ENCODE measurements at places on chromosomes 2 and 18.

DNA sequence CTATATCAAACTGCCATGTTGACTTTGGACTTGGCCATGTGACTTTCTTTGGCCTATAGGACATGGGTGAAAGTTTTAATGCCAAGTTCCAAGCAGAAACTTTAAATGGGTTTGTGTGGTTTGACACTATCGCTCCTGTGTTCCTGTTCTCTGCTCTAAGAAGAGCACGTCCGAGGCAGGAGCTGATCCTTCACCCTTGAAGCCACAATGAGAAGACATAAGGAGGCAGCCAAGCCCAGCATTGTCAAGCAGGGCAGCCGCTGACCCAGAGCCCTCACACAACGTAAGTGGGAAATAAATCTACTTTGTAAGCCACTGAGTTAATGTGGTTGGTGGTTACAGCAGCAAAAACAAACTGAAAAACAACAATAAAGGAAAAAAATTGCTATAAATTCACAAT, 422.4 kb downstream of the PID1 start:
- no peak for DNase-seq

GRCh38 chr2:51920509-51920908, 888.6 kb upstream of the NRXN1 start:
- DNase-seq = no peak

- no peak for DNase-seq
These were observed 379.5 kb upstream of the MAP2 start for GRCh38 chr2:209044307-209044706.

GRCh38 chr18:3250237-3251107, 2.9 kb downstream of the MYL12A start:
- no peak for DNase-seq

DNA sequence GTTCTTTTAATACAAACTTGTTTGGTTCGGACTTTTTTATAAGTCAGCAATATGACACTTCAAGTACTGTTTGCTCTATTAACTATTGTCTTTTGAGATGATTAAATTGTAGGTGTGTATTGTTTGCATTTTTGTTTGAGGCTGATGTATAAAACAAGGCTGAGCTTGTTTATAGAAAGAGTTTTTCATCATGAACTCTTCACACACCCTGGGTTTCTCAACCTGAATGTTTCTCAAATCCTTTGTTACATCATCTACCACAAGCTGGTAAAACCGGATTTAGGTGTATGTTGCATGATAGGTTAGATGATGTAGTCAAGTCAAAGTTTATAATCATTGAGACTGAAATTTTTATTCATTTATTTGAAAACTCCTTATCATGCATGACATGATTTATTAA, 335.2 kb upstream of the LRATD1 start:
- DNase-seq = no peak

DNA sequence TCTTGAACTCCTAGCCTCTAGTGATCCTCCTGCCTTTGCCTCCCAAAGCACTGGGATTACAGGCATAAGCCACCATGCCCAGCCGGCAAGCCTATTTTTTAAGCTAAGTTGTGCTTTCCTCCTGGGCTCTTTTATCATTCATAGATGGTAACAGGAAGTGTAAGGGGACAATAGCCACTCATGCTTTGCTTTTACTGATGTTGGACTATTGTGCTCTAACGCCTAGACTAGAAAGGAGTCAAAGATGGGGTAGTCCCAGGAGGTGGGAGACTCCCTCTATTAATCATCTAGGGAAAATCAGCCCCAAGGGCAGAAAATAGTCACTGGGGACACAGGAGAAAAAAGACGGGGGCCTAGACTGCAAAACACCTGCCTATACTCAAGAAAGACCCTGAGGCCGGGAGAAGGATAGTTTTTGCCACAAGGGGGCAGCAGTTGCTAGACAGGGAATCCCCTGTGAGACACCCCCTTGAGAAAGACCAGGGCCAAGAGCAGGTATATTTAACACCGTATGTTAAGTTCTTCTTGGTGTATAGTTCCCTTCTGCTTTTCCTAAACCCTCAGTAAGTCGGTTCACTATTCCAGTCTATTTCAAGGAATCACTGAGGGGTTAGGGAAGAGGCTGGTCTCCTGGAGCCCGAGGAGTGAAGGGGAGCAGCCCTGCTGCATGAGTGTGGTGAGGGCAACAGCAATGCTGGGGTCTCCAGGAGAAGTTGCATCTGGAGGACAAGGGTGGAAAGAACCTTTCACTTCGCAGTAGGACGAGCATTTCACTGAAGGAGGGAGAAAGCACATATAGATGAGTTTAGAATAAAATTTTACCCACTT, 2.1 kb upstream of the CXCR1 start:
- DNase-seq = peak; percentile 50

DNA sequence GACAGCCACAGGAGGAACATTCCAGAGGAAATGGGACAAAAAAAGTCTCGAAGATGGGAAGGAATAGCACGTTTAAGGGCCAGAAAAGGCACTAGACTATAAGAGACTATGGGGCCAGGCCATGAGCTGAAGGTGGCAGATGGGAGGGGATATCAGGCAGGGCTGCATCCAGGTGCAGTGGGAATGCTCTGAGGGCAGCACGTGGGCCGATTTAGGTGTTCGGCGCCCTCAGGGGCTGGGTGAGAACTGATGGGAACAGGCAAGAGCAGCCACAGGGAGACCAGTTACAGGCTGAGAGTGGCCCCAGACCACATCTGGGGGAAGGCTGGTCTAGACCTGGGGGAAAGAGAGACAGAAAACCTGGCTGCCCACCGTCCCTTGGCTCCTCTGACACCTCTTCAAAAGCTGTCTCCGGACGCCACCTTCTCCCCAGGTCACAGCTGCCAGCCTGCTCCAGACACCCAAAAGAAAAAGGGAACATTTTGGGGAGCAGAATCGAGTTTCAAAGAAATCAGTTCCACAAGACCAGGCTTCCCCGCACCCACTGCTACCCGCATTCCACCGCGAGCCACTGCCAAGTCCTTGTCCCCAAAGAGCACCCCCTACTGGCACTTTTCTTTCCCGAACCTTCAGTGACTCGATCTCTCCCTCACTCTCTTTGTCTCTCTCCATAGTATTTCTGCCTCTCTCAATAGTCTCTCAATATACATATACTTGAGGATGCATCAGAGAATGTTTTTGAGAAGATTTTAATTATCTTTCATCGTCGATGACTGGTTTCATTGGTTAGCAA, 190.1 kb upstream of the AGAP1 start:
- no peak for DNase-seq

DNA sequence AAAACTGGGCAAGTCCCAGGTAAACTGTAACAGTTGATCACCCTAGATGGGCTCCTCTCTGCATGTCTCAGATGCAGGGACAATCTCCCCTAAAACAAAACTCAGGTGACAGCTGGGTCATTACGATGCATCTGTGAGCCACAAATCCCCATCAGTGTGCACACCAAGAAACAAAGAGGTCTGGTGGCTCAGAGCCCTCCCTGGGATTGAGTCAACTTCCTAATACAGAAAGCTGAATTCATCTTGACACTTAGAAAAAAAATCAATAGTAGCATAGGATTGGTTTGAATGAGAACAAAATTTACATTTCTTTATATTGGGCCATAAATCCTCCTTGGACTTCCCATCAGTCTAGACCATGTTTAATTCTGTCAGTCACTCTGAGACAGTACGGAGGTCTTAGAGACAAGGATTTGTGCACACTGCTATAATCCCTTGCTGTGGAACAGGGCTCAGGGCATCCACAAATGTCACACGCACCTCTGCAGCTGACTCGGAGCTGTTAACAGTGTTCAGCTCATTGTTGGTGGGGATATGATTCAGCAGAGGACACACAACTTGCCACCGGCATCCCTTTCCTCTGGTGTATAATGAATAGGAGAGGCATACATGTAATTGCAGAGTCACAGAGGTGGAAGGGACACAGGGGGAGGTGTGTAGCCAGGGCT, 44.5 kb upstream of the DAPL1 start:
- no peak for DNase-seq

GRCh38 chr18:24791751-24792545, 331.5 kb downstream of the HRH4 start:
- no peak for DNase-seq

- no peak for DNase-seq
These were observed 189.5 kb downstream of the CTIF start for GRCh38 chr18:48728204-48728833.

DNA sequence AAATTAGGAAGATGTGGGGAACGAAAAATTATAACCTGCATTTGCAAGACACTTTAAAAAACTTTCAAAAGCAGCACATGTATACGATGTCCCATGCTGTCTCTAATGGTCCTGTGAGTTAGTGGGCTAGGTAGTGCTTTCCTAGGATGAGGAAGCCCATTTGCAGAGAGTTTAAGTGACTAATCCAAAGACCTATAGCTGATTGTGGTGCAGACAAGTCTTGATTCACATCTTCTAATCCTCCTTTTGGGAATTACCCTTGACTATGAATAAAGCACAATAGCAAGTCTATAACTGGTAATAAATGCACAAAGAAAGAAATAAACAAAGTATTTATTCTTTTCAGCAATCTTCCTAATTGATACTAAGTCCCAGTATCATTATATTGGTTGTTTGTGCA, 234.6 kb upstream of the FANCL start:
- DNase-seq = no peak

DNA sequence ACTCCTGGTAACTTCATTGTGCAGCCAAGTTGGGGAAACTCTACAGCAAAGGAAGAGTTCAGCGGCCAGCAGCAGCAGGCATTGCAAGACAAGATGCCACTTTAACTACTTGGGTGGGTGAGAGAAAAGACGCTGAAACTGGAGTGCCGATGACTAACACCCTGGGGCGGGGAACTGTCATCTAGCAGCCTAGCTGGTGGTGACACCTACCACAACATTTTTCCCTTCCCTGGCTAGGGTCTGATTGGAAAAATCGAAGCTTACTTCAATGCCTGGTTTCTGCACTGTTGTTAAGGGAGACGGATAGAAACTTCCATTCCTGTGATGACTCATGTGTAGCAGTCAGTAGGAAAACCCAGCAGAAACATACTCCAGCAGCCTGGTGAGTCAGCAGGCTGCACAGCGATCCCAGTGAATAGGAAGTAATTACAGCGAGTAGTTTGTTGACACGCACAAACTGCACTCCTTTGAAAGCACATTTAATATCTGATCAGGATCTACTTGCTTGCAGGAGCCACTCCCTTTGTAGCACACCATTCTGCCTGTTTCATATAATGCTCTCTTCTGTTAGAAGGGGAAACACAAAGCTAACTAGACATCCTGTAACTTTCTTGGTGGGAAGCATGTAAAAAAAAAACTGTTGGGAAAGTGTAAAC, 62.1 kb upstream of the MAPRE2 start:
- DNase-seq = peak; percentile 69

- DNase-seq = no peak
These were observed 17.5 kb downstream of the BZW1 start for GRCh38 chr2:200829258-200829655.

DNA sequence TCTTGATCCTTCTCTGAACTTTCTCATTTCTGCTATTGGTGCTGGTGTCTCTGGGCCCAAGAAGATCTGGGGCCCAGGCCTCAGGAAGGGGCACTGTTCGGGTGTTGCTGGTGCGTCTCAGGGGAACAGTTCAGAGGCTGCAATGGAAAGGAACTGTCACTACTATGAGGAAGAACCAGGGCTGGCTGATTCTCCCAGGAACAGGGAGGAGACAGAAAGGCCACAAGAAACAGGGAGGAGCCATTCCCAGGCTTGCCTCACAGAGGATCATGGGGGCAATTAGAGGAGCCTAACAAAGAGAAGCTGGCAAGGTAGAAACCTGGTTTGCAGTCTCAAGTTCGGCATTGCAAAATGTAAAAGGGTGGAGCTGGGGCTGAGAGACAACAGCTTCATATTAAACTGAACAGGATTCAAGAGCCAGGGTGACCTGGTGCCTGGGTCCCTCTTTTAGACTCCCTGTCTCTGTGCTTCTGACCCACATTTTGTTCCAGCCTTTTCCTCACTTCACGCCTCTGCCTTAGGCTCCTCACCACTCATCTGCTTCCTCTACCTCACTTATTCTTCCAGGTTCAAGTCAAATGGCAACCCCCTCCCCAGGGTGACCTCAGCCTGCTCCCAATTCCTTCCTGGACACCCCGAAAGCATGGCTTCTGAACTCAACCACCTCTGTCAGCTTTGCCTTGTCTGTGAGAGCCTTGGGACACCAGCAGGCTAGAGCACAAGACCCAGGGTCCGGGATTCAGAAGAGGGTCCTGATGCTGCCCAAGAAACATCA, 58.4 kb downstream of the GYPC start:
- DNase-seq = no peak

- DNase-seq = no peak
These were observed 109.1 kb upstream of the DNAJC10 start for GRCh38 chr2:182606728-182607681.

DNA sequence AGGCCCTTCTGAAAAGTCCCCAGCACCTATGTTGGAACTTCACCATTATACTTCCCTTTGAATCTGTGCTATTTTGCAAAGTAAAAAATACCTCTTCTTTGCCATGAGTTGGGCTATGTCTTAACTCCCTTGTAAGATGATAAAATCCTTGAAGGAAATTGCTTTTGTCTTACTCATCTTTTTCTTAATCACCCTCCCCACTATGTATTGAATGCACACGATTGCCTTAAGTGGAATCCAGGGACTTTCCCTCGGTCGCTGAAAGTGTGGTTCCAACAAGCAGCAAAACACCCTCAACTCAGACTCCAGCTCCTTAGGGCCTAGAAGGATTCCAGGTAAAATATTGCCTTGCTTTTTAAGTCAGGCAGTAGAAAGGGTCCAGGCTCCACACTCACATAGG, 173.2 kb upstream of the ARL4C start:
- no peak for DNase-seq

- DNase-seq = no peak
These were observed 1.8 kb downstream of the UPP2 start for GRCh38 chr2:158103411-158104012.

- DNase-seq = no peak
These were observed 51.3 kb upstream of the FOXI3 start for GRCh38 chr2:88503771-88504170.

DNA sequence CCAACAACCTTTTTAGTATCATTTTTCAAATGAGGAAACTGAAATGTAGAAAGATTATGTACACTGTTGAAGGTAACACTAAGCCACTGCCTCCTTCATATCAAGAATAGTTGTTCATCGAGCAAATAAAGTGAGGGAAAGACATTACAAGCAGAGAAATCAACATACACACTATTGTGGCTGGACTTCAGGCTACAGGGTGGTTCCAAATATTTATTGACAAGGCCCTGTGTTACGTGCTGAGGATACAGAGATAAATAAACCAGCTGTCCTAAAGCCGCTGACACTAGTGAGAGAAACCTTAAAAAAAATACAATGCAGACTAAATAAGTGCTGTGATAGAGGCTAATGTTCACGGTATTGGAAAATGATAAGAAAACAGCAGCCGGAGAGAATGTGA, 1.9 kb upstream of the LNPK start:
- DNase-seq = no peak

Measured in stimulated activated CD8-positive, alpha-beta memory T cell treated with anti-CD3 and anti-CD28 coated beads, Interleukin-15, amount 100 ng/mL, for 48 hours (primary cell).